MM.1S (cell line): ENCODE measurements at places on chromosomes 2 and 18.

GRCh38 chr2:75321599-75321922, 122.2 kb upstream of the TACR1 start:
- DNase-seq, result no peak

DNA sequence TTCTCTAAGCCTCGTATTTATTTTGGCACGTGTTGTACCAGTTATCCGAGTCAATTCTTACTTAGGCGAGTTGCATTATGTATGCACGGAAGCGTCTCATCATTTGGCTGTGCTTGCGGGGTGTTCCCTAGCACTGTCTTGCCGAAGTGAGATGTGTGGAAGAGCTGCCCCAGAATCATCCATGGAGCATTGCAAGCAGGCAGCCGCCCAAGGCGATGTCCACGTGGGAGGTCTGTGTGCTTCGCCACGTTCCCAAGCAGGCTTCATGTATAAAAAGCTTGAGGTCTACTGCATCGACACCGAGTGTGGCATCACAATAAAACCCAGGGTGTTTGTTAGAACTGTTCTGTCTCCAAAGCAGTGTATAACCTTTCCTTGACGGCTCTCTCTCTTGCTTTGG, 849.9 kb downstream of the DCDC2C start:
- no peak for DNase-seq

DNA sequence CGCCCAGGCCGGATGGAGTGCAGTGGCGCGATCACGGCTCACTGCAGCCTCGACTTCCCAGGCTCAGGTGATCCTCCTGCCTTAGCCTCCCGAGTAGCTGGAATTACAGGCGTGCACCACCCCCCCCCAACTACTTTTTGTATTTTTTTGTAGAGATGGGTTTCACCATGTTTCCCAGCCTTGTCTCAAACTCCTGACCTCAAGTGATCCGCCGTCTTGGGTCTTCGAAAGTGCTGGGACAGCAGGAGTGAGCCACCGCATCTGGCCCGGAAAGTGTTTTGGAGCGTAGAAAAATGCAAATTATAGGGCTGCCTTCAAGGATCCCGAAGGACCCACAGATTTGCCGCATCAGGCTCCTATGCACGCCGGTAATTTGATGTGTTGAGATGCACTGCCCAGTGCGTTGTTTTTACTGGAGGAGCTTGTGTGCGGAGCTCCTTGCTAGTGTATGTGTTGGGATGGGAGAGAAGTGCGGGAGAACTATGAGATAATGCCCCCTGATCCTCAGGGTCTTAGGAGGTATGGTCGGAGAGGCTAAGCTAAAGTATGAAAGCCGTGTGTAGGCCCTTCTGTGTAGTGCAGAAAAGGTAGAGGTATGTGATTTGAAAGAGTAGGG, 1.2 kb upstream of the CLASP1 start:
- DNase-seq, result peak; percentile 61

DNA sequence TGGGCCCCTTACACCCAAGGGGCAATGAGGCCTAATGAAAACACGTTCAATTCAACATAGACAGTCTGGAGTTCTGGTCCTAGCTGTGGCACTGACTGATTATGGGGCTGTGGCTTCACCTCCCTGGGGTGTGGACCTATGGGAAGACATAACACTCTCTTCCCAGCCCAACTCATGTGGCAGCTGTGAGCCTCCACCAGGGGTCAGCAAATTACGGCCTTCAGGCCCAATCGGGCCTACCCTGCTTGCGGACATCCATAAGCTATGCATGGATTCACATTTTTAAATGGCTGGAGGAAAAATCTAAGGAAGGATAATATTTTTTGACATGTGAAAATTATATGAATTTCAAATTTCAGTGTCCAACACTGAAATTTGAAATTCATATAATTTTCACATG, 101.3 kb downstream of the LOXHD1 start:
- peak; percentile 60 for DNase-seq
